Putamen (tissue), 1 donor: ENCODE measurements at places on chromosomes 7 and 10.

- DNase-seq = no peak
These were observed 141.3 kb upstream of the KLF14 start for GRCh38 chr7:130875265-130875741.

GRCh38 chr10:67936416-67936815 is 52.0 kb downstream of the SIRT1 start:
- DNase-seq = no peak

- no peak for DNase-seq
These were observed 61.4 kb downstream of the CDK14 start for GRCh38 chr7:90657481-90657880.

DNA sequence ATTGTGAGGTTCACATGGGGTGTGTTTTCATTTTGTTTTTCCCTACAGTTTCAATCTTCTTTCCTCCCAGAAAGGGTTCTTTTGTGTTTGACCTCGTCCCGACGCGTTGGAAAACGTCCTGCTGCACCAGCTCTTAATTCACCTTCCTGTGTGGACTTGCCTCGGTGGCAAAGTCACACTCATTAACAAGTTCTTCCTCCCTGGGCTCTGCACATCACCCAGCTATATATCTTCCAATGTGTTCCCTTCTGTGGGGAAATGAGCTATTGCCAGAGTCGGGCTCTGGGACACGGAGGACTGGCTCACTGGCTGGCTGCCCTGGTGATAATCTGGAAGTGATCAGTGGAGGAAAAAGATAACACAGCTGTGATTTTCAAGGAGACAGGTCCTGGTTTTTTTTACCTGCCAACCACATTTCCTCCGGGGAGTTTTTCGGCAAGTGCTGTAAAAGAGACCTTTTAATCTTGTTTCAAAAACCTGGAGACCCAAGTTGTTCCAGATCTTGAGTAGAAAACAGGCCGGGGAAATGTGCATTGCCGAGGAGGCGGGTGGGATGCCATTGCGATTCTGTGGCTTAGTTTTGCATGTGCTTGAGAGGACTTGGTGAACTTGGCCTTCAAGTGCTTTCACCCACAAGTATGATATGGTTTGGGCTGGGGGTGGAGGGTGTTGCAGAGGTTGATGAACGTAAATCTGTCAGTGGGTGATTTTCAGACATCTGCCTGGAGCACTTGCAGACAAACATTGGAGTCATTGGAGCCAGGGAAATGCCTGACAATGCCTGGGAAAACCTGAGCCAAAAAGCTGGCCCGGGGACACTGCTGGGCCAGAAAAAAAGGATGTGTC is 96.5 kb upstream of the CREB5 start:
- no peak for DNase-seq

DNA sequence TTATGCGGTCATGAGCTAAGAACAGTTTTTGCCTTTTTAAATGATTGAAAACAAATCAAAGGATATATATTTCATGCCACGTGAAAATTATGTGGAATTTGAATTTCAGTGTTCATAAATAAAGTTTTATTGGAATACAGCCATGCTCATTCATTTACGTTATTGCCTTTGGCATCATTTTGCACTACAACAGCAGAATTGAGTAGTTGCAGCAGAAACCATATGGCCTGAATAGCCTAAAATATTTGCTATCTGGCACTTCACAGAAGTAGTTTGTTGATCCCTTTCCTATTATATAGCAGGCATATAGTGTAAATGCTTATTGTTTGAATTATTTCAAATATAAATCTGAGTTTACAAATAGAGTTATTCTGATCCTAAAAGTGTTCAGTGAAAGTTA is 59.7 kb downstream of the AUTS2 start:
- no peak for DNase-seq
